ENCODE measurements at places on chromosomes 7 and 10. TPM values are rescaled to one million over a fixed set of nuclear protein-coding genes. Genes with fewer than 3 reads are reported as not detected.

The SLC13A1 gene
- not detected for total RNA-seq

The SLC29A4 gene
- total RNA-seq = 0.48 TPM

The ABCB4 gene
- 0.20 TPM for total RNA-seq

The TWIST1 gene
- total RNA-seq = 0.64 TPM

The GPR158 gene
- total RNA-seq = not detected

The TSPAN14 gene
- total RNA-seq = 94.6 TPM

The NPFFR1 gene
- 0.04 TPM for total RNA-seq

The IFIT1 gene
- total RNA-seq = 3.8 TPM

The FAM237B gene
- not detected for total RNA-seq

The RAMP3 gene
- total RNA-seq = 7.8 TPM

The PLEKHS1 gene
- total RNA-seq = 1.0 TPM

The SYT15B gene
- total RNA-seq = 0.88 TPM

The AKR1B15 gene
- total RNA-seq = 35.1 TPM

The AKR1D1 gene
- total RNA-seq = not detected

Measured in esophagus mucosa (tissue), 1 donor.